ENCODE measurements at places on chromosomes 4 and X. TPM values are rescaled to one million over a fixed set of nuclear protein-coding genes. Genes with fewer than 3 reads are reported as not detected.

DNA sequence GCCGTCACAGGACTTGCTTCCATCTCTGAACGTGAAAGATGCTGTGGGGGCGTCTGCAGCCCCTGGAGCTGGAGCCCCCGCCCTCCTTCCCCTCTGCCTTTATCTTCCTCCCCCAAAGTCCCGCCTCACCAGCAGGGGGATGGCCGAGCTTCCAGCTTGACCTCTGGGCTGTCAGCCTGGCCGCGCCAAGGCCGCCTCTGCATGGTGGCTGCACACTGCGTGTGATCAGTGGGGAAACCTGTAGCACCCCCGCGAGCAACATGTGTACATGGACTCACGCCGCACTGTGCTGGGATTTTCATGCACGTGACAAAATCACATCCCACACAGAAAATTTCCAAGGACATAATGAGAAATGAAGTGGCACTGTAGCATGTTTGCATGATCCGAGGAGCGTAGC is 26.5 kb upstream of the PSAPL1 start:
- no peaks in the 10 kb centered on the region for H3K27me3 ChIP-seq
- no peak for DNase-seq
- H3K36me3 ChIP-seq = no peaks in the 10 kb centered on the region
- H3K4me1 ChIP-seq = no peaks in the 10 kb centered on the region

DNA sequence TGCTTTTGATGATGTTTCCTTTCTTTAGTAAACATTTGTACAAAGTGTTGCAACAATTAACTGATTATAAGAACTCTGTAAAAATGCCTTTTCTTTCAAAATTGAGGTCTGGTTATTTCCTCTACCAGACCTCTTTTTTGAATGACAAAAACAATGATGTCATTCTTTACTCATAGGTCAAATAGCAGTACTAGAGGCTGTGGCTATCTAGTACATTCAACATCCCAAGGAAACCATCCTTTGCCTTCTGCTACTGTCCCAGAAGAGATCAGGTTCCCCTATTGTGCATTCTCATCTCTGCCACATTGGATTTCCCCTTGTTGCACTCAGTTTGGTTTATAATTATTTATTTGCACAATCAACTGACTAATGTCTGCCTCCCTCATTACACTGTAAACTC is 19.1 kb upstream of the MAD2L1 start:
- DNase-seq = no peak
- no peaks in the 10 kb centered on the region for H3K36me3 ChIP-seq
- no peaks in the 10 kb centered on the region for H3K4me1 ChIP-seq
- no peaks in the 10 kb centered on the region for H3K27me3 ChIP-seq
- H3K4me3 ChIP-seq = no peak overlapping the region

Gene TEC
- 1.1 TPM for total RNA-seq

- H3K27me3 ChIP-seq = no peaks in the 10 kb centered on the region
- H3K36me3 ChIP-seq = no peaks in the 10 kb centered on the region
- H3K4me3 ChIP-seq = no peak overlapping the region
- no peak for DNase-seq
- H3K27ac ChIP-seq = no peak overlapping the region
These were observed 191.0 kb downstream of the SCFD2 start for GRCh38 chr4:53174823-53175222.

Gene TCEANC
- 3.7 TPM for total RNA-seq

Gene LRIT3
- total RNA-seq = not detected

GRCh38 chrX:138858438-138858837 is 146.9 kb upstream of the FGF13 start:
- H3K36me3 ChIP-seq = no peaks in the 10 kb centered on the region
- H3K4me3 ChIP-seq = no peak overlapping the region
- no peak overlapping the region for H3K27ac ChIP-seq

GRCh38 chrX:72705111-72705510 is 9.0 kb downstream of the PHKA1 start:
- H3K4me1 ChIP-seq = no peaks in the 10 kb centered on the region
- no peaks in the 10 kb centered on the region for H3K27me3 ChIP-seq
- DNase-seq = no peak
- H3K4me3 ChIP-seq = no peak overlapping the region

GRCh38 chrX:7154041-7154597 is 6.2 kb upstream of the PUDP start:
- H3K4me3 ChIP-seq = no peak overlapping the region
- H3K36me3 ChIP-seq = no peaks in the 10 kb centered on the region
- no peak for DNase-seq
- no peaks in the 10 kb centered on the region for H3K4me1 ChIP-seq
- H3K27ac ChIP-seq = no peak overlapping the region

Gene UCP1
- 0.28 TPM for total RNA-seq

- H3K27me3 ChIP-seq = no peaks in the 10 kb centered on the region
- H3K27ac ChIP-seq = peak overlapping the region; percentile 98
- H3K4me1 ChIP-seq = no peaks in the 10 kb centered on the region
- peak overlapping the region; percentile 96 for H3K4me3 ChIP-seq
- H3K36me3 ChIP-seq = no peaks in the 10 kb centered on the region
- DNase-seq = no peak
These were observed 1.3 kb downstream of the USP9X start for GRCh38 chrX:41086627-41086932.

GRCh38 chr4:36677112-36677511 is 395.7 kb downstream of the DTHD1 start:
- no peaks in the 10 kb centered on the region for H3K36me3 ChIP-seq
- H3K27ac ChIP-seq = no peak overlapping the region
- no peaks in the 10 kb centered on the region for H3K27me3 ChIP-seq
- no peak for DNase-seq

DNA sequence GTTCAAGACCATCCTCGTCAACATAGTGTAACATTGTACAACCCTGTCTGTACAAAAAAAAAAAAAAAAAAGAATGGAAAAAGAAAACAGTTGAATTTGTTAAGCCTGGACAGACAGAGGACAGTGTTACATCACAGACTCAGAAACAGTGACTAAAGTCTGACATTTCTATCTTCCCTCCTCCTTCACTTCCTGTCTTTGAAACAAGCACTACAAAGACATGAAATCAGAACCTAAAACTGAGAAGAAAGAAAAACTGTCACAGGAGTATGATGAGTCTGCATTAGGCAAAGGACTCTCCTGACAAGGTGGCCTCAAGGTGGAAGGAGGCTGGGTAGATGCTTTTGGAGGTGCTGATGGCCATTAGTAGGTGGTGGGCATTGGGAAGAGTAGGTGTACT is 126.7 kb downstream of the RBM47 start:
- H3K4me1 ChIP-seq = no peaks in the 10 kb centered on the region
- no peaks in the 10 kb centered on the region for H3K27me3 ChIP-seq
- no peak overlapping the region for H3K27ac ChIP-seq
- no peak for DNase-seq
- no peak overlapping the region for H3K4me3 ChIP-seq

DNA sequence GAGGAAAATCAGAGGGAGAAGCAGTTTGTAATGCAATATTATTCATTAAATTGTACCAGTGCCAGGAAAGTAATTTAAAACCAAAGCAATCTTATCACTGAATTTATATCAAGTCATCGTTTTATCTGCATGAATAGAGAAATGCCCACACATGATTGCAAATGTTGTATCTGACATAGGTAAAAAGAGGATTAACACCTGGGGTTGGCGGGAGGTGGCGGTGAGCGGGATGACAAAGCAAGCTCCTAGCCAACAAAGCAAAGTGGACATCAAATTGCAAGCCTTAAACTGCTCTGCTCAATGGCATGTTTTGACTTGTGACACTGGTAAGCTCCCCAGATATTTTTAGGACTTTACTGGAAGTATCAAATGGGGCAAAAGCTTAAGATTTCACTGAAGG is 16.4 kb downstream of the HPGD start:
- H3K36me3 ChIP-seq = no peaks in the 10 kb centered on the region
- no peak for DNase-seq
- no peaks in the 10 kb centered on the region for H3K4me1 ChIP-seq
- no peak overlapping the region for H3K4me3 ChIP-seq

GRCh38 chr4:137387924-137388323 is 144.4 kb downstream of the PCDH18 start:
- H3K36me3 ChIP-seq = no peaks in the 10 kb centered on the region
- no peak overlapping the region for H3K27ac ChIP-seq
- H3K4me3 ChIP-seq = no peak overlapping the region
- DNase-seq = no peak

Gene PLXNB3
- 5.6 TPM for total RNA-seq

GRCh38 chrX:131068945-131069719 is 11.0 kb downstream of the ARHGAP36 start:
- no peak for DNase-seq
- H3K4me1 ChIP-seq = no peaks in the 10 kb centered on the region
- H3K36me3 ChIP-seq = no peaks in the 10 kb centered on the region
- H3K4me3 ChIP-seq = no peak overlapping the region
- no peak overlapping the region for H3K27ac ChIP-seq

- H3K4me3 ChIP-seq = no peak overlapping the region
- DNase-seq = no peak
- no peaks in the 10 kb centered on the region for H3K27me3 ChIP-seq
- H3K27ac ChIP-seq = no peak overlapping the region
- peaks cover 30% of the 10 kb centered on the region for H3K36me3 ChIP-seq
These were observed 7.6 kb downstream of the PRIMPOL start for GRCh38 chr4:184657144-184657543.

- DNase-seq = no peak
- H3K4me3 ChIP-seq = no peak overlapping the region
- H3K27ac ChIP-seq = no peak overlapping the region
- H3K4me1 ChIP-seq = no peaks in the 10 kb centered on the region
- H3K27me3 ChIP-seq = no peaks in the 10 kb centered on the region
These were observed 289.8 kb downstream of the ADGRL3 start for GRCh38 chr4:61489927-61490326.

GRCh38 chr4:119209077-119209476 is 3.4 kb upstream of the USP53 start:
- H3K4me1 ChIP-seq = peaks cover 48% of the 10 kb centered on the region
- DNase-seq = no peak
- no peaks in the 10 kb centered on the region for H3K27me3 ChIP-seq

DNA sequence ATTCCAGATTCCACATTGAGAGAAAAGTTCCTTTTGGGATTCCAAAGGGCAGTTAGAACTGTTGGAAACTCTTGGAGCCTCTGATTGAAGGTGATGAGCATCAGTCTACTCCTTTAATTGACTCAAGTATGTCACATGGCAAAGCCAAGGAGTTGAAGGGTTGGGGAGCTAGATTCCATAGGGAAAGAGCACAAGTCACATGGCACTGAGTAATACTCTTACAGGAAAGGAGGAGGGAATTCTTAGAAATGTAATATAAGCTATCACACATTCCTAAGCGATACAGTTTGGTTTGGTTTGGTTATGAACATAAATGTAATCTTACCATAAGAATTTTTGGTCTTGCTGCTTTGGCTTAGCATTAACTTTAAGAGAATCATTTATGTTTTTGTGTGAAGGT is 15.7 kb downstream of the SPCS3 start:
- H3K4me3 ChIP-seq = no peak overlapping the region
- no peaks in the 10 kb centered on the region for H3K27me3 ChIP-seq
- no peak overlapping the region for H3K27ac ChIP-seq
- DNase-seq = no peak
- peaks cover 3% of the 10 kb centered on the region for H3K36me3 ChIP-seq
- H3K4me1 ChIP-seq = no peaks in the 10 kb centered on the region

DNA sequence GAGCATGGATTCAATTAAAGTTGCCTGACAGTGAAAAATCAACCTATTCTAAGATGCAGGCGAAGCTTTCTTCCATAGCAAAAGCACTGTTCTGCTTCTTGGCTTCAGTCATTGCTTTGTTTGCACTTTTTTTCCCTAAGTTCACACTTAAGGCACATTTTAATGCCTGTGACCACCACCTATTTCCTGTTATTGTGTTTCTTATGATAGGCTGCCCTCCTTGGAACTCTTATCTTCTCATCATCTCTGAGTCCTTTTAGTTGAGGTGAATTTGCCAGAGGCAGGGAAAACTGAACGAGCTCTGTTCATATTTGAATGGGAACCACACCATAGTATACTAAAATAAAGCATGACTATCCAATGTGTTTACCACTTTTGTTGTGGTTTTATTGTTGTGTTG is 119.8 kb downstream of the SPCS3 start:
- H3K27me3 ChIP-seq = no peaks in the 10 kb centered on the region
- no peaks in the 10 kb centered on the region for H3K4me1 ChIP-seq
- no peak for DNase-seq
- no peak overlapping the region for H3K4me3 ChIP-seq
- no peaks in the 10 kb centered on the region for H3K36me3 ChIP-seq

- H3K4me3 ChIP-seq = no peak overlapping the region
- no peaks in the 10 kb centered on the region for H3K27me3 ChIP-seq
- H3K27ac ChIP-seq = no peak overlapping the region
- DNase-seq = no peak
- no peaks in the 10 kb centered on the region for H3K36me3 ChIP-seq
- H3K4me1 ChIP-seq = no peaks in the 10 kb centered on the region
These were observed 145.5 kb downstream of the FAM13A start for GRCh38 chr4:88911246-88912212.

DNA sequence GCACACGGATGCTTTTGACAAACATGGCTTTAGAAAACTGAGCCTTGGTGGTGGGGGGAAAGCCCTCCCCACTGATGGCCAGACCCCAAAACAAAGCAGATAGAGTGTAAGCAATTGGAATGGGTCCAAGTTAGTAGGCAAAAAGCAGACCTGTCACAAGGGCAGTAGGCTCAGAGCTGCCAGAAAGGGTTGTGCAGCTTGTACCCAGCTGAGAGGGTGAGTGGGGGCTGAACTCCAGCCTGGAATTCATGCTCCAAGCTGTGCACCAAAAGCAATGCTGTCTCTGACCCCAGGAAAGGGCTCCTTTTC is 101.1 kb upstream of the TEX13D start:
- H3K27me3 ChIP-seq = no peaks in the 10 kb centered on the region
- H3K4me3 ChIP-seq = no peak overlapping the region
- H3K36me3 ChIP-seq = no peaks in the 10 kb centered on the region
- H3K4me1 ChIP-seq = no peaks in the 10 kb centered on the region

Gene PITX2
- 0.24 TPM for total RNA-seq

DNA sequence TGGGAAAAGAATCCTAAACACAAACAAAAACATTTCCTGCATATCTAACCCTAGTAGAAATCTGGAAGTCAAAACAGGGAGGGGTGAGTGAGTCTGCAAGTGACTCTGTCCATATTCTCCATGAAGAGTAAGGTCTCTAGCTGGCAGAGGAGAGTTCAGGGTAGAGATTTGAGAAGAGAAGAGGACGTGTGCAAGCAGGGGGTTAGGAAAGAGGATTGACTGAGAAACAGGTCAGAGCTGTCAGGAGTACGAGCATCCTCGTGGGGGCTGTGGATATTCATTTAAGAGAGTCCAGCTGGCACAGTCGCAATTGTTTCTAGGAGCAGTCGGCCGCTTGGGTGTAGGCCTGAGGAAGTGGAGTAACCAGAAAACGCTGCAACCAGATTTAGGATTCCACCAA is 27.9 kb downstream of the PROM1 start:
- H3K4me1 ChIP-seq = peaks cover 24% of the 10 kb centered on the region
- no peaks in the 10 kb centered on the region for H3K27me3 ChIP-seq
- no peak overlapping the region for H3K4me3 ChIP-seq

Gene ZNF595
- total RNA-seq = 18.1 TPM

GRCh38 chr4:39484582-39485272 is 25.9 kb downstream of the LIAS start:
- no peak overlapping the region for H3K27ac ChIP-seq
- H3K4me1 ChIP-seq = no peaks in the 10 kb centered on the region
- no peak for DNase-seq

Data from right atrium auricular region (tissue), 2 donors.